ENCODE measurements at places on chromosomes 4 and X.

- no peak for DNase-seq
Measured at GRCh38 chr4:15894921-15895916, 43.3 kb downstream of the FGFBP1 start.

- DNase-seq: no peak
Measured at GRCh38 chr4:180434131-180434895, 1808.9 kb upstream of the TENM3 start.

- no peak for DNase-seq
Measured at GRCh38 chrX:18354369-18355223, at the start of gene SCML2. TSS of gene SCML2 (minus strand) at chrX:18354688. CDS start at chrX:18334071, 20,617 bp downstream.

DNA sequence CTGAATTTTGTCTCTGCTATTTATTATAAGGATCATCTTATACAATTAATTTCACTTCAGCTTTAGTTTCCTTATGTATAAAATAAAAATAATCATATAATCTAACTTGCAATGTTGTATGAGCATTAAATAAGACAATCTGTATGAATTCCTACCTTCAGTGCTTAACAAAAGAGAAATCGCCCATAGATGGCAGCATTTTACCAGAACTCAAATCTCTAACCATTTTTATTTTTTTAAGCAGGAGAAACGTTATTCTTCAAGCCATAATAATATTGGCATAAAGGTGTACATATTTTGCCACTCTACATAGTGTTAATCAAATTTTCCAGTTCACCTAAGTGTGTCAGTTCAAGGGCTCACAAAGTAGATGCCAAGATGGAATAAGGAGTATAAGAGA, 78.8 kb downstream of the TMEM47 start:
- no peak for DNase-seq

GRCh38 chr4:118753096-118753495, 67.9 kb downstream of the METTL14 start:
- no peak for DNase-seq

DNA sequence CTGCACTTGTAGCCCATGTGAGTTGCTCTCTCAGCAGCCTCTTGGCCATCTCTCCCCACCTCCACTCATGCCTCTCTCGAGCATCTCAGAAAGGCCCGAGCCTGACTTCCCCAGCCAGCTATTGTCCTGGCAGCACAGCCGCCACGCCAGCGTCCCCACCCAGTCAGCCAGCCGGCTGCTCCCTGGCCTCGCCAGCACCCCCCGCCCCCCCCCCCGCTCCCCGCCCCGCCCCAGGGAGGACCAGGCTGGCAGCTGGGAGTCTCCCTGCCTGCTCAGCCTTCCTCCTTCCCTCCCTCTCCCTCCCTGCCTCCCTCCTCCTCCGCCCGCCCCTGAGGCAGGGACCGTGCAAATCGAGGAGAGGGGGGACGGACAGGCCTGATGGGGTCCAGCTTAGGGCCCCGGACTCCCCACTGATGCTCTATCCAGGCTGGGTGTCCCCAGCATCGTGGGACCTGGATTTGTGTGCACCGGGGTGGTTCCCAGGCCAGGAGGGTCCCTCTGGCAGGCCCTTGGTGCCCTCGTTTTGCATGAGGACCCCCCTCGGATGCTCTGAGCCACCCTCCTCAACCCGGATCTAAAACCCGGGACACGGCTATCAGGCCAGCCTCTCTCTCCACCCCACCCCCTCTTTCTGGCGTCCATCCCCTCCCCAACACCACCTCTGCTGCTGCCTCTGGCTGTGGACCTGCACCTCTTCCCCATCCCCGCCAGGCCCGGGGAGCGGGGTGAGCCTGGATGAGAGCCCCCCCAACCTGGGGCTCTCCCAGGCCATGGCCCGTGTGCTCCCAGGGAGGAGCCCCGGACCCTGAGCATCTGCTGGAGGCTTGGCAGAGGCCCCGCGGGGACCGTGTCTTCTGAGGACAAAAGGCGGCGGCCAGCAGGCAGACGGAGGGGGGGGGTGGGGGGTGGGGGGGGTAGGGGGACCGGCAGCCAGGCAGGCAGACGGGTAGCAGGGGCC, at the start of gene GPR173:
TSS of gene GPR173 (plus strand) at position 621 of the 958 bp plus-strand sequence. CDS start 27,833 bp downstream, outside the sequence.
- no peak for DNase-seq

DNA sequence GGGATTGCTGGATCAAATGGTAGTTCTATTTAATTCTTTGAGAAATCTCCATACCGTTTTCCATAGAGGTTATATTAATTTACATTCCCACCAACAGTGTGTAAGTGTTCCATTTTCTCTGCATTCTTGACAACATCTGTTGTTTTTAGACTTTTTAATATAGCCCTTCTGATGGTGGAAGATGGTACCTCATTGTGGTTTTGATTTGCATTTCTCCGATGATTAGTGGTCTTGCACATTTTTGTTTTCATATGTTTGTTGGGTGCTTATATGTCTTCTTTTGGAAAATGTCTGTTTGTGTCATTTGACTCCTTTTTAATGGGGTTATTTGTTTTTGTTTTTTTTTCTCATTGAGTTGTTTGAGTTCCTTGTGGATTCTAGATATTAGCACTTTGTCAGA, 75.3 kb upstream of the PUDP start:
- no peak for DNase-seq

- no peak for DNase-seq
Measured at GRCh38 chr4:67332627-67333026, 212.7 kb downstream of the CENPC start.
